Activated CD4-positive, alpha-beta T cell treated with anti-CD3 and anti-CD28 coated beads, Interleukin-2, amount 10 ng/mL, durations not matched to agents 7 days and 5 days (primary cell): ENCODE measurements at places on chromosomes 1 and 21. TPM values are rescaled to one million over a fixed set of nuclear protein-coding genes. Genes with fewer than 3 reads are reported as not detected.

C1QTNF12 gene
- total RNA-seq = 1.4 TPM

B3GALT2 gene
- 1.3 TPM for total RNA-seq

IGFN1 gene
- not detected for total RNA-seq

OR2L8 gene
- 0.29 TPM for total RNA-seq

CATSPERE gene
- total RNA-seq = 0.69 TPM

DMRTA2 gene
- total RNA-seq = not detected

DISC1 gene
- total RNA-seq = 13.3 TPM

G0S2 gene
- 0.56 TPM for total RNA-seq

ATP8B2 gene
- 138 TPM for total RNA-seq

CERS2 gene
- total RNA-seq = 173 TPM

C1orf185 gene
- total RNA-seq = not detected
